Thoracic aorta (tissue), 2 donors: ENCODE measurements at places on chromosomes 5 and 9. TPM values are rescaled to one million over a fixed set of nuclear protein-coding genes. Genes with fewer than 3 reads are reported as not detected.

DNA sequence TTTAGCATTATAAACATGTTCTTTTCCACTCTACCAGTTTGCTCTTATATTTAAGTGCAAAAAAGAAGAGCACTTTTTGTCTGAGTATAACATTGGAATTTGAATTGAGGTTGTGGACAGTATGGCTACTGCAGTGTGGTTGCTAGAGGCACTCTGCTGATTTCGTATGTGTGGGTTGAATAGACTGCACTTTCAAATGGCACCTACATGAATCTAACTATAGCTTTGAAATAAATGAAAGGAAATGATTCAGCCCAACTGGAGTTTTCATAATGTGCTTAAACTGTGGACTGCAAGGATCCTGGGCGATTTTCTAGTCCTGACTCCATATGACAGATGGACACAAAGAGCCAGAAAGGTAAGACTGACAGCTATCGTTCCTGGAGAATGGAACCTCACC is 657.6 kb upstream of the RIOK2 start:
- no peaks in the 10 kb centered on the region for H3K36me3 ChIP-seq
- no peak for DNase-seq
- no peaks in the 10 kb centered on the region for H3K27me3 ChIP-seq
- no peak overlapping the region for H3K4me3 ChIP-seq

GRCh38 chr9:125690679-125691078 is 16.3 kb downstream of the MAPKAP1 start:
- no peak for DNase-seq
- H3K36me3 ChIP-seq: no peaks in the 10 kb centered on the region
- no peaks in the 10 kb centered on the region for H3K27me3 ChIP-seq
- no peak overlapping the region for H3K4me3 ChIP-seq

Gene PCDHA12
- total RNA-seq: 0.68 TPM

DNA sequence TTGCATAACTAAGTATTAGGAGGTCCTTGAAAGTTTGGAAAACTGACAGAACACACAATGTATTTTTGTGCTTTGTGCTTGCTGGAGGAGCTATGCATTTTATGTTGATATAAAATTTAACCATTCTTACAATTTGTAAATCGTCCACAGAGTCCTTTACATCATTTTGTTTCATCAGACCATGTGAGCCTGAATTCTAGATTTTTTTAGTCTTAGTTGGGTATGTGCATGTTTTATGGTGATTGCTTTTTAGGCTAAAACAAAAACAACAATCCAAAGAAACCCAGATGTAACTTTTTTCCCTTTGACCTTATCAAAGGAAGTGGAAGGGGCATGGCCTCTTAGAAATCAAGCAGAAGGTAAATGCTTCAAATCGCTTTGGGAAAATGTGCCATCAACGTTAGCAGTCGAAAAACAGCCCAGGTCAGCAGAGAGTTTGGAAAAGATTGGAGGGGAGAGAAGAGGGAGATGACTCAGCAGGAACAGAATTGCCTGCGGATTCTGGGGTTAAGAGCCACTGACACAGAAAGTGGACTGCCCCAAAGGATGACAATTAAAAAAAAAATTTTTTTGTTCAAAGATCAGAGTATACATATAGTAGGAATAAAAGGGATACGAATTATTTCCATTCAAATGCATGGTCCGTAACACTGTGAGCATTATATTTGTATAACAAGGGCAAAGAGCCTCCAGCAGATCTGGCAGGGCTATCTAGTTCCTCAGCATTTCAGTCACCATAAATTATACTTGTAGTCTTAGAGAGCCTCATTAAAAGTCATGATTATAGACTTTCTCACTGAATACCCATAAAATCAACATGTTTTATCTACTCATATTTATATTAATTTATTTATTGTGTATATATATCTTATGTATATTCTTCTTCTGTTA is 253.5 kb upstream of the HAPLN1 start:
- no peak for DNase-seq
- no peak overlapping the region for H3K27ac ChIP-seq
- H3K4me1 ChIP-seq: no peaks in the 10 kb centered on the region

GRCh38 chr9:22244139-22245011 is 202.2 kb upstream of the DMRTA1 start:
- H3K36me3 ChIP-seq: no peaks in the 10 kb centered on the region
- peaks cover 4% of the 10 kb centered on the region for H3K4me1 ChIP-seq
- no peak overlapping the region for H3K4me3 ChIP-seq
- H3K27me3 ChIP-seq: no peaks in the 10 kb centered on the region
- DNase-seq: no peak
- H3K27ac ChIP-seq: no peak overlapping the region

DNA sequence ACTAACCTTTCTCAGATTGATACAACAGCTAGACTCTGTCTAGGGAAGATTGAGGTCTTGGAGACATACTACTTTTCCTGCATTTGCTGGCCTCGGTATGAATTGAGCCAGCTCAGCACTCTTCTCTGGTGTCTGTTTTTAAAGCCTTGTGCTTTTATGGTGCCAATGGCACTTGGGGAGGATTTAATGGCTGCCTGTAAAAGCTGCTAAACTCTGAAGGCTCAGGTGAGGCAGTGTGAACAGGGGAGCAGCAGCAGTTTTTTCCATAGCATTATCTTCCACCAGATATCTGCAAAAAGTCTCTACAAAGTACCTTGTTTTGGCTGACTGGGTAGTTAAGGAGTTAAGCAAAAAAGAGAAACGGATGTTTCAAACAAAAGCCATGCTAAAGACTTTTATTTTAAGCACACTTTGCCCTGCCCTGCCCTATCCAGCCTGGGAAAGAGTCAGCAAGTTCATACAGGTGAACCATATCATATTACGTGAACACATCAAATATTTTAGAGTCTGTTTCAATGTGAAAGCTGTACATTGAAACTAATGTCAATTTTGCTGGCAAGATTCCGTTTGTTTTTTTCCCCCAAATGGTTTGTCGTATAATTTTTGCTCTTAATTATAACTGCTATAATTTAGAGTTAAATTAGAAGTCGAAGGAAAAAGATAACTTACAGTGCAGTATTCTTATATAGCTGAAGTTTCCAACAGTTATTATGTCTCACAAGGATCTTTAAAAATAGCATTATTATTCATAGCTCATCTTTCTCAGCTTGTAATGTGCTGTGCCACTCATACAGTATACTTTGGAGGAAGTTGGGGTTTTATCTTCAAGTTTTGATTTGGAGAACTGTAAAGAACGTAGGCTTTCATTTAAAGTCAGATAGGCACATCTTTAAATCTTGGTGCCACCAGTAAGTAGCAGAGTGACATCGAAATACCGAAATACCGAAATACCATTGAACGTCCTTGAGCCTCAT is 424.1 kb upstream of the CD180 start:
- H3K27ac ChIP-seq: no peak overlapping the region
- H3K27me3 ChIP-seq: no peaks in the 10 kb centered on the region
- H3K4me3 ChIP-seq: no peak overlapping the region
- DNase-seq: no peak

- peaks cover 45% of the 10 kb centered on the region for H3K4me1 ChIP-seq
- DNase-seq: peak; percentile 71
- peak overlapping the region; percentile 43 for H3K4me3 ChIP-seq
- H3K27ac ChIP-seq: peak overlapping the region; percentile 50
- no peaks in the 10 kb centered on the region for H3K36me3 ChIP-seq
Observed at GRCh38 chr5:61301341-61302199, 30.5 kb upstream of the ZSWIM6 start.

- no peaks in the 10 kb centered on the region for H3K36me3 ChIP-seq
- H3K27me3 ChIP-seq: no peaks in the 10 kb centered on the region
- DNase-seq: no peak
- no peak overlapping the region for H3K27ac ChIP-seq
- no peaks in the 10 kb centered on the region for H3K4me1 ChIP-seq
- no peak overlapping the region for H3K4me3 ChIP-seq
Observed at GRCh38 chr5:16143361-16144049, 36.1 kb downstream of the MARCHF11 start.

GRCh38 chr5:56698463-56699381 is 116.6 kb upstream of the MAP3K1 start:
- no peaks in the 10 kb centered on the region for H3K36me3 ChIP-seq
- no peaks in the 10 kb centered on the region for H3K4me1 ChIP-seq
- no peak for DNase-seq
- no peak overlapping the region for H3K27ac ChIP-seq
- no peak overlapping the region for H3K4me3 ChIP-seq

- no peaks in the 10 kb centered on the region for H3K36me3 ChIP-seq
- DNase-seq: no peak
- no peak overlapping the region for H3K4me3 ChIP-seq
Observed at GRCh38 chr9:93174976-93175375, 9.0 kb upstream of the WNK2 start.

Gene RETREG1
- total RNA-seq: 6.5 TPM

GRCh38 chr9:126408004-126408403 is 81.4 kb downstream of the MVB12B start:
- H3K36me3 ChIP-seq: no peaks in the 10 kb centered on the region
- H3K4me1 ChIP-seq: no peaks in the 10 kb centered on the region
- no peaks in the 10 kb centered on the region for H3K27me3 ChIP-seq
- DNase-seq: no peak
- no peak overlapping the region for H3K27ac ChIP-seq

DNA sequence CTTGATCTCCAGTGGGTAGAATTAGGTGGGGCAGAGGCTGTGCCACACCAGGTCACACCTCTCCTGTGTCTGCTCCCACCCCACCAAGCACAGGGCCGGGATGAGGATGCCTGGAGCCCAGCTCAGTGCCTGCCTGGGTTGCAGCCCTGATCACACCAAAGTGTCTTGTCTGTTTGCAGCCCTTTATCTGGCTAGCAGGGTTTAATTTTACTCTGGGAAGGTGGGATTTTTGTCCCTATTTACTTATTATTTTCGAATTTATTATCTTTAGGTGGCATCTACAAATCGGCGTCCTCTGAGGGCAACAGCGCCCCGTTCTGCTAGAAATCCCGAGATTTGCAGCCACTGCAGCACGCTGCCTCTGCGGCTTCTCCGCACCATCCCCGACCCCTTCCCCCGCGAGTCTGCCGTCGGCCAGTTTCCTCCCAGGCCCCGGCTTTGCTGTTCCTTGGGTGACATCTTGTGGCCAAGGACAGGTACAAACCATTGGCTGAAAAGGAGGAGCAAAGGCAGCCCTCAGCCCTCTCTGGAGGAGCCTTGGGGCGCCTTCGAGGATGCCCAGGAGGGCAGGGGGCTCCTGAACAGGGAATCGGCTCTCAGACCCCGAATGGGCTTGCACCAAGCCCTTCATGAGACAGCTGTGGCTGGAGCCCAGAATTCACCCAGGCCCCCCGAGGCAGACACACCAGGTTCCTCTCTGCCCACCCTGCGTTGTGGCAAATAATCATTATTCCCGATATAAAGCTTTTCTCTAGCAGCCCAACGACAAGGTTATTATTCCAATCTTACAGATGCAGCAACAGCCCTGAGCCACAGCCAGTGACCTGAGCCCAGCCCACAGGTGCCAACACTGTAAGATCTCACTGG is 113.0 kb downstream of the GAPVD1 start:
- H3K36me3 ChIP-seq: no peaks in the 10 kb centered on the region
- H3K4me3 ChIP-seq: peak overlapping the region; percentile 54
- H3K27me3 ChIP-seq: no peaks in the 10 kb centered on the region
- H3K4me1 ChIP-seq: peaks cover 9% of the 10 kb centered on the region

Gene SLC6A7
- not detected for total RNA-seq

DNA sequence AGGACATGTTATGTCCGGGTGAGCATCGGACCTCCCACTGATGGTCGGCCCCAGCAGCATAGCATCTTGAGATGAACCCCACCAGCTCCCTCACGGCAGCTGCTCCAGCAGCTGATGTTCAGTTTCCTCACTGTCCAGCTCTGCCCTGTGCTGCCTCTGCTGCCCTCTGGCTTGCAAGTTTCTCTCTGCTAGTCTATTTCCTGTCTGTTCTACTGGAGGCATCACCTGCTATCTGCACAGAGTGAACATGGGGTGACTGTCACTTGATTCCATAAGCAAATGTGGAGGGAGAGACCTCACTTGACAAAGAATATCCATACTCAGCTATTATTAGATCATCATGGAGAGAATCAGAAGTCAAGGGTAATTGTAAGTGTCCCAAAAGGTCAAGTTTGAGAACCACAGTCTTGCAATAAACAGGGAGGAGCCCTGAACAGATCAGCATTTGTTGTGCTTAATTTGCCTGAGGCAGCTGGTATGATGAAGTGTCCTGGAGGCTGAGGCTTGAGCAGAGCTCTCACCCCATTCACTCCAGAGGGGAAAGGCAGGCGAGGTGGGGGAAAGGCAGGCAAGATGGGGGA is 702.8 kb downstream of the SEMA5A start:
- H3K36me3 ChIP-seq: no peaks in the 10 kb centered on the region
- no peak for DNase-seq
- no peaks in the 10 kb centered on the region for H3K27me3 ChIP-seq
- H3K4me3 ChIP-seq: no peak overlapping the region
- H3K27ac ChIP-seq: no peak overlapping the region

GRCh38 chr9:138122201-138122600 is 244.6 kb downstream of the CACNA1B start:
- no peaks in the 10 kb centered on the region for H3K4me1 ChIP-seq
- H3K27me3 ChIP-seq: no peaks in the 10 kb centered on the region
- no peak for DNase-seq
- H3K4me3 ChIP-seq: no peak overlapping the region
- no peak overlapping the region for H3K27ac ChIP-seq
- no peaks in the 10 kb centered on the region for H3K36me3 ChIP-seq

DNA sequence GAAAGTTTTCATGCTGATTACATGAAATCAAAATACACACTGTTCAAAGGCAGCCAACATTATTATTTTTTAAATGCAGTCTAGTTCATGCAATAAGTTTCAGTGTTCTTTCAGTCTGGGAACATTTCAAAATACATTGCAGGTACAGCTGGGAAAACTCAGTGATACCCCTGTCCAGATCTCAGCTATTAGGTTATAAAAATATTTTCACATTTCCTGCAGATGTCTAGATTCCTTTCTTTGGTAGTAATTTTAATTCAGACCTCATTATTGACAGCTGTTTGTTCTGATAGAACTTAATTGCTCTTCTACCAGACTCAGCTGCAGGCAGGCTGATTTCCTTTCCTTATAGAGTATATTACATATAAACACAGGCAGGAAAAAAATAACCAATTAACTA is 556.8 kb upstream of the DMAC1 start:
- H3K27me3 ChIP-seq: no peaks in the 10 kb centered on the region
- peaks cover 6% of the 10 kb centered on the region for H3K4me1 ChIP-seq
- no peak for DNase-seq
- H3K27ac ChIP-seq: no peak overlapping the region
- no peaks in the 10 kb centered on the region for H3K36me3 ChIP-seq
- H3K4me3 ChIP-seq: no peak overlapping the region

- no peak overlapping the region for H3K27ac ChIP-seq
- no peaks in the 10 kb centered on the region for H3K27me3 ChIP-seq
- H3K4me3 ChIP-seq: no peak overlapping the region
Observed at GRCh38 chr5:133287500-133287899, 235.7 kb downstream of the HSPA4 start.
